G401 (cell line): ENCODE measurements at places on chromosomes 12 and 14. TPM values are rescaled to one million over a fixed set of nuclear protein-coding genes. Genes with fewer than 3 reads are reported as not detected.

The BIN2 gene
- total RNA-seq, result not detected in 2 replicates

The PLEKHD1 gene
- total RNA-seq, result 0.31 TPM in 1 of 2 replicates, not detected in the other

The BDKRB2 gene
- total RNA-seq, result not detected in 2 replicates

The CLEC2D gene
- total RNA-seq, result 0.20 and 4.3 TPM in 2 replicates

The MYF5 gene
- not detected in 2 replicates for total RNA-seq

The GPR68 gene
- total RNA-seq, result 0.55 and 3.5 TPM in 2 replicates

The KRT73 gene
- not detected in 2 replicates for total RNA-seq

The C12orf76 gene
- 17.3 and 20.5 TPM in 2 replicates for total RNA-seq

DNA sequence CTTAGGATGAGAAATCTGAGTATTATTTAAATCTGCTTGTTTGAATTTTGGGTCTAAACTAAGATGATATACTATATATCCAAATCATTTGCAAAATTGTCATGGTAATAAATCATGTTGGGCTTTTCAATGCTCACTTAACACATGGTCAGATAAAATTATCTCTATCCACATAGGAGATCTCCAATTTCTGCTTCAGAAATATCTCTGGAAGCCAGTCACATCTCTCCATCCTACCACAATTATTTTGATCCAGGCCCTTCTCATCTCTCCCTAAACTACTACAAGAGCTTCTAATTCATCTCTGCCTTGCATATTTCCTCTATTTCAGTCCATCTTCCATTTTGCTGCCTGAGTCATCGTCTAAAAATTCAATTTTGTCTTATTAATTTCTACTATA is 3.8 kb downstream of the DCN start:
- no peak for DNase-seq

DNA sequence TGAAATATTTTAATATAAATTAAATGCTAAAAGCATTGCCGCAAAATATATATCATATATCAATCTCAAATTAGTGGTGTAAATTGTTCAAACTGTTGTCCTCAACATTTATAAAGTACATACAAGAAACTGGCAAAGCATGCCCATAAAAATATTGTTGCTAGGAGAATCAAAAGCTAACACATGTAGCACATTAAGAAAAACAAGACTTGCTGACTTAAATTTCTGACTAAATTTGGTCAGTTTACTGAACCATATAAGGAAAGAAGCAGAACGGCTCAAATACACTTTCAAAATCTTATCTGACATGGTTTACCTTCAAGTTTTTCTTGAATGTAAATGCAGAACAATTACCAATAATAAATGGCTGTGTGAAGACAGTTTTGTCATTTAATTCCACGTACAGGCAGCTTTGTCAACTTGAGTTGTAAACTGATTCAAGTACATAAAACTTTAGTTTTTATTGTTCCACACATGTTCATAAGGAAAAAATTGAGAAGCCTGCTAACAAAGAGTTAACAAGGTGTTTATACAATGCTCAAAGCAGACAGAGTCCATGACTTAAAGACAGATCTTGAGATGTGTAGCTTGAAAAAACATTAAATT is 50.4 kb downstream of the PPP1R12A start:
- no peak for DNase-seq

GRCh38 chr12:122730215-122731014 is at the start of gene HCAR1:
Gene HCAR1, minus strand, starts transcription at chr12:122730844. Its CDS starts 505 bp downstream, at chr12:122730339.
- DNase-seq, result no peak

GRCh38 chr12:8507596-8507995 is 5.7 kb upstream of the CLEC4D start:
- DNase-seq, result no peak

DNA sequence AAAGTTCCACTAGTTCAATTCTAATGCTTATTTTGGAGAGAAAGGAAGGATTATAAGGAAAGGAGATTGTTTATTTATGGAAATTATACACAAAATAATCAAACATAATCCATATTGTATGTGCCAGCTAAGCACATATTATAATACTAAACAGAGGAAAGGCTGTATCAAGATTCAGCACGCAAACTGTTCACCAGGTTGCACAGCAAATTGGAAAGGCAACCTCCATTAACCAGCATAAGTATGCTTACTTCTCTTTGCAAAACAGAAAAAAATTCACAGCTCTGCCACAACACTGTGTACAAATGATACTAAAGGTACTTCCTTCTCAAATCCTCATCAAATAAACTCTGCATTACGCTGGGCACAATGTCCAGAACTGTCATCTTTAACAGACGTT is 146.3 kb downstream of the MED13L start:
- no peak for DNase-seq

DNA sequence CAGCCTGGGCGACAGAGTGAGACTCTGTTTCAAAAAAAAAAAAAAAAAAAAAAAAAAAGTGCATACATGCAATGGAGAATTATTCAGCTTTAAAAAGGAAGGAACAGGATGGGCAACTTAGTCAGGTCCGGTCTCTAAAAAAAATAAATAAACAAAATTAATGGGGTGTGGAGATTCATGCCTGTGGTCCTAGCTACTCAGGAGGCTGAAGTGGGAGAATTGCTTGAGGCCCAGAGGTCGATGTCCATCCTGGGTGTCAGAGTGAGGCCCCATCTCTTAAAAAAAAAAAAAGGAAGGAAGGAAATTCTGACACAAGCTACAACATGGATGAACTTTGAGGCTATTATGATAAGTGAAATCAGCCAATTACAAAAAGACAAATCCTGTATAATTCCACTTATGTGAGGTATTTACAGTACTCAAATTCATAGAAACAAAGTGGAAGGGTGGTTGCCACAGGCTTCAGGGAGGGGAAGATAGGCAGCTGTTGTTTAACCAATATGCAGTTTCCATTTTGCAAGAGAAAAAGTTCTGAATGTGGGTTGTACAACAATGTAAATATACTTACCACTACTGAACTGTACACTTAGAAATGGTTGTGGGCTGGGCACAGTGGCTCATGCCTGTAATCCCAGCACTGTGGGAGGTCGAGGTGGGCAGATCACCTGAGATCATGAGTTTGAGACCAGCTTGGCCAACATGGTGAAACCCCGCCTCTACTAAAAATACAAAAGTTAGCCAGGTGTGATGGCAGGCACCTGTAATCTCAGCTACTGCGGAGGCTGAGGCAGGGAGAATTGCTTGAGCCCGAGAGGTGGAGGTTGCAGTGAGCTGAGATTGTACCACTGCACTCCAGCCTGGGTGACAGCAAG is 12.3 kb upstream of the APOF start:
- DNase-seq, result no peak

GRCh38 chr12:91556909-91557308 is 374.3 kb upstream of the DCN start:
- DNase-seq, result no peak

DNA sequence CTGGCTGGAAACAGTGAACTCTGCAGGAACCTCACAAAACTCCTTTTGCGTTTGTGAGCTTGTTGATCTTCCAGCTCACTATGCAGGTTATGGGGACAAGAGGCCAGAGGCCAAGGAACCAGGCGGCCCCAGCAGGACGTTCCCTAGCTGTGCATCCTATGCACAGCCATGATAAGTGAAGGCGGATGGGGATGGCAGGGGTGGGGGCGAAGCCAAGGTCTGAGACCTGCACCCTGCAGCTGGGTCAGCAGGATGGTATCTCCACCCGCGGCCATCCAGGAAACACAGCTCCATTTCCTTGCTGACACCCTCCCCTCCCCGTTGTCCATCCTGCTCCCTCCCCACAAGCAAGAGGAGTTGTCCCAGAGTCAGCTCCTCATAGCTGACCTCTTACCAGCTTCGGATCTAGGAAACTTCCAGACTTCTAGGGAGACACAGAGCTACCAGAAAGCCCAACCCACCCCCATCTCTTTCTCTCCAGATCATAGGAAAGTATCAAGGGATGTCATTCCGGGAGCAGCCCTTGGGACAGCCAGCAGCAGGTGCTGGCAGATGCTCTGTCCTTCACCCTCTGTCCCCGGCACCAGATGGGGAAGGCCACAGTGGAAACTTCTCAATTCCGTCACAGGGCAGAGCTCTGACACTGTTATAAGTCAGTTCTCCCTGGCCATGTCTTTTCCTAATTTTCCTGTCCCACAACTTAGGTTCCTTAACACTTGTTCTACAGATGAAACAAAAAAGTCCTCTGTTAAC is 9.4 kb downstream of the ZBTB39 start:
- DNase-seq, result no peak

DNA sequence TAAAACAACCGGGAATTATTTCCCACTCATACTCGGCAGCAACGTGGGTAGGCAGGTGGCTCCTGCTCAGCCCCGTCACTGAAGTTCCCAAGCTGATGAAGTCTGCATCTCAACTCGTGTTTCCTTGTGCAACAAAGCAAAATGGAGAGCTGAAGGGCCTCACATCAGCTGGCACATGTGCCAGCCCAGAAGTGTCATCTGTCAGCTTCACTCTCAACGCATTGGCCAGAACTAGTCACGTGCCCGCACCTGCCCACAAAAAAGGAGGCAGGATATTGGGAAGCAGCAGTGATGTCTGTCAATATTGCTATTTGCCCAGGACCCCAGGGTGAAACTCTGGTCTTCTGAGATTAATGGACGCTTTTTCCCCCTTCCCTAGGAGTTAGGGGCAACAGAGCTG is 344.0 kb downstream of the BCL11B start:
- no peak for DNase-seq

DNA sequence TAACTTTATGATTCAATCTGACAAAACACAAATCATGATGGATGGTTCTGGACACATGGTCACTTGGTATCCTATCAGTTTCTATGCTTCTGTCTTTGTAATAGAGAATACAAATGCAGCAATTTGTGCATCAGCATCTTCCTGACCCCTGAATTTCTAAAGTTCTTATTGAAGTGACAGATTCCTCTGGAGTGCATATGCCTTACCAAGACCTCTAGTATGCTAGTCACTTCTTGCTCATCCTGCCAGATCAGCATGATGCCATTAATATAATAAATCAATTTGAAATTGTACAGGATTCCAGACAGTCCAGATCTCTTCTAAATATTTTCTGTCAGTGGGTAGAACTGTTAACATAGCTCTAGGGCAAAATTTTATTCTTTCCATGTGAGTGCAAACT is 40.6 kb upstream of the GLIPR1 start:
- no peak for DNase-seq

- DNase-seq, result no peak
Measured at GRCh38 chr12:102300824-102301461, 103.3 kb upstream of the PMCH start.

GRCh38 chr12:58491306-58491705 is 429.0 kb downstream of the LRIG3 start:
- no peak for DNase-seq

GRCh38 chr12:9943240-9943639 is 11.1 kb upstream of the CLEC2A start:
- DNase-seq, result peak; percentile 16

GRCh38 chr12:129331356-129332085 is 478.2 kb downstream of the GLT1D1 start:
- no peak for DNase-seq

DNA sequence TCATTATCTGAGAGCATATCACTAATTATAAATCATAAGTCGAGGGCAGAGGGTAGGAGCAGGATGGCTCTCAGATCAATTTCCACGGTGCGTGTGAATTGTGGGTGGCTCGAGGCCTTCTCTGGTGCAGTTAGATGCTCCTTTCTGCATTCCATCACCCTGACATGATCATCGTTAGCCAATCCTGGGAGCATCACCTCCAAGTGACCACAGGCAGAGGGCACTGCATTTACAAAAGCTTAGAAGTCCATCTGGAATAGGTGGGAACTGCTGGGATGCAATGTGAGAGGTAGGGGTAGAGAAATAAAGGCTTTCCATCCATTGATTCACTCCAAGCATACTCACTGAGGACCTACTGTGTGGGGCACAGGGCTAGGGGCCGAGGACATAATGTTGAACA is 538.2 kb upstream of the TBX3 start:
- no peak for DNase-seq

DNA sequence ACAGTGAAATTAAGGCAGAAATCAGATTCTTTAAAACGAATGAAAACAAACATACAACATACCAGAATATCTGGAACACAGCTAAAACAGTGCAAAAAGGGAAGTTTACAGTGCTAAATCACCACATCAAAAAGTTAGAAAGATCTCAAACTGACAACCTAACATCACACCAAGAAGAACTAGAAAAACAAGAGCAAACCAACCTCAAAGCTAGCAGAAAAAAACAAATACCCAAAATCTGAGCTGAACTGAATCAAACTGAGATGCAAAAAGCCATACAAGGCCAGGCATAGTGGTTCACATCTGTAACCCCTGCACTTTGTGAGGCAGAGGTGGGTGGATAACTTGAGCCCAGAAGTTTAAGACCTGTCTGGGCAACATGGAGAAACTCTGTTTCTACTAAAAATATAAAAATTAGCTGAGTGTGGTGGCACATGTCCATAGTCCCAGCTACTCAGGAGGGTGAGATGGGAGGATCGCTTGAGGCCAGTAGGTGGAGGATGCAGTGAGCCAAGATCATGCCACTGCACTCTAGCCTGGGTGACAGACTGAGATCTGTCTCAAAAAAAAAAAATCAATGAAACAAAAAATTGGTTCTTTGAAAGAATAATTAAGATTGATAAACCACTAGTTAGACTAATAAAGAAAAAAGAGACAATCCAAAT is 33.2 kb upstream of the LDHB start:
- no peak for DNase-seq

GRCh38 chr12:49331380-49332222 is 5.4 kb downstream of the C1QL4 start:
- DNase-seq, result peak; percentile 75

GRCh38 chr14:26517771-26518170 is 80.1 kb downstream of the NOVA1 start:
- no peak for DNase-seq

DNA sequence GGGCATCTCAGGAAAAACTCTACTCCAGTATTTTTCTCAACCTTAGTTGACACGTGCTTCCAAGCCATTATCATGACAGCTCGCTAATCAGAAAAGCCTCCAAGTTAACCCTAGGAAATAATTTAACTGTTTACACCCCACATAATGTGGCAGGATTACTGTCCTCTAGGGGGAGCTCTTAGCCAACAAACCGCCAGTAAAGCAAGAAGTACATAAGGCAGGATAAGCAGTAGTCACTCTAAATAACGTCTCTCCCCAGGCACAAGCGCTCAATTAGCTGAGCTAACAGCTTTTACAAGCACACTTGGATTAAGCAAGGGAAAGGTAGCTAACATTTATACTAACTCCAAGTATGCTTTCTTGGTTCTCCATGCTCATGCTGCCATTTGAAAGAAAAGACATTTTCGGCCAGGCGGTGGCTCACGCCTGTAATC is 22.8 kb downstream of the APOBEC1 start:
- no peak for DNase-seq

GRCh38 chr14:38505973-38506249 is 250.0 kb upstream of the CLEC14A start:
- no peak for DNase-seq

GRCh38 chr12:27548301-27549199 is 24.5 kb downstream of the PPFIBP1 start:
- no peak for DNase-seq
